ENCODE measurements at places on chromosomes 5 and 9.

DNA sequence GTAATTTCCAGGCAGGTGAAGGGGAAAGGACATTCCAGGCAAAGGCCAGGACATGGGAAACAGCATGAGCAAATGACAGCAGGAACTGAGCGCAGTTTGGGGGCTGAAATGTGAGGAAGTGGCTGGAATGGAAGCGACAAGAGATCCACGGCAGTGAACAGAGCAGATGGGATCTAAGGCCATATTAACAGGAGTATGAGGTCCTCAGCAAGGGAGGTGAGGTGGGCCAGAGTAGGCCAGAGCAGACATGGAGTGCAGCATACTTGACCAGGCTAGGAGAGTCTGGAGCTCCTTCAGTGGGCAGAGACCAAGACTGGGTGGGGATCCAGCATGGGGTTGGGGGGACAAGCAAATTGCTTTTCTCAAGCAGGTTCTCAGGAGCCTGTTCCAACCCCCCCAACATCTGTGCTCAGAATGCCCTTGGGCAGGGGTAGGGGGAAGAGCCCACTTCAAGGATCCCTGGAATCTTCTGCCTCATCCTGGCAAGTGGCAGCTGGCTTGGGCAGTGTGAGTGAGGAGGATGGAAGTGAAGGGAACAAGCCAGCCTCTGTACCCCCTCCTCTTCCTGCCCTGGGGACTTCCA, 34.5 kb downstream of the DAB2IP start:
- no peak for DNase-seq

GRCh38 chr5:1944408-1944807, 61.7 kb upstream of the IRX4 start:
- DNase-seq, result no peak

DNA sequence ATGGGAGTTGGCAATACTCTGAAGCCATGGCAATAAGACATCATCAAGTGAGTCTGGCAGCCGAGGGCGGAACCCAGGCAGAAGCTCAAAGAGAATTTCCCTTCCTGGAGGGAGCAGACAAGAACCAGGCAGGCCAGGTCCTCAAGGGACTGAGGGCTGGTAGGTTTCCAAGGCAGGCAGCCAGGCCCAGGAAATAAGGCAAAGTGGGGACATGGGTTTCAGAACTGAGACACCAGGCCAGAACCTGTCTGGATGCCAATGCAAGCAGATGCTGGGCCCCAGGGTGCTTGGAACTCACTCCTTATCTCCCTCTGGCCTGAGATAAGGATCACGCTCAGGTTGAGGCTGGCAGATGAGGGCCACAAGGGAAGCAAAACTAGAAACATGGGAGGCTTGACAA, 8.9 kb downstream of the TSSK1B start:
- DNase-seq, result no peak

- DNase-seq, result no peak
These were observed 1.6 kb downstream of the UNC13B start for GRCh38 chr9:35163413-35163812.

DNA sequence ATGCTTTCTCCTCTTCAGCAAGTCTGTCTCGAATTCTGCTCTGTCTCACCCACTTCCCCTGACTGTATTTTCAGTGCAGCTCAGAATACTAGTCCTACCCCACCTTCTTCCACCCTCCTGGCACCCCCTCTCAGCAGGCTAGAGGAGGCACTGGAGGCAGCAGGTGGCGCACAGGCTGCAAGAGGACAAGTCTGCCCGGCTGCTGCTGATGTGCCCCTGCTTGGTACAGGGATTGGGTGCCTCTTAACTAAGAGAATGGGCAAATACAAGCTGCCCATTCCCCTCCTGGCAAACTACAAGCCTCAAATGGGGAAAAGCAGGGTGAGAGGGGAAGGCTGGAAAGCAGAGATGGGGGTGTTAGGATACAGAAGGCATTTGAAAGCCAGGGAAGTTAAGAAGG, 5.1 kb downstream of the TLN1 start:
- no peak for DNase-seq

DNA sequence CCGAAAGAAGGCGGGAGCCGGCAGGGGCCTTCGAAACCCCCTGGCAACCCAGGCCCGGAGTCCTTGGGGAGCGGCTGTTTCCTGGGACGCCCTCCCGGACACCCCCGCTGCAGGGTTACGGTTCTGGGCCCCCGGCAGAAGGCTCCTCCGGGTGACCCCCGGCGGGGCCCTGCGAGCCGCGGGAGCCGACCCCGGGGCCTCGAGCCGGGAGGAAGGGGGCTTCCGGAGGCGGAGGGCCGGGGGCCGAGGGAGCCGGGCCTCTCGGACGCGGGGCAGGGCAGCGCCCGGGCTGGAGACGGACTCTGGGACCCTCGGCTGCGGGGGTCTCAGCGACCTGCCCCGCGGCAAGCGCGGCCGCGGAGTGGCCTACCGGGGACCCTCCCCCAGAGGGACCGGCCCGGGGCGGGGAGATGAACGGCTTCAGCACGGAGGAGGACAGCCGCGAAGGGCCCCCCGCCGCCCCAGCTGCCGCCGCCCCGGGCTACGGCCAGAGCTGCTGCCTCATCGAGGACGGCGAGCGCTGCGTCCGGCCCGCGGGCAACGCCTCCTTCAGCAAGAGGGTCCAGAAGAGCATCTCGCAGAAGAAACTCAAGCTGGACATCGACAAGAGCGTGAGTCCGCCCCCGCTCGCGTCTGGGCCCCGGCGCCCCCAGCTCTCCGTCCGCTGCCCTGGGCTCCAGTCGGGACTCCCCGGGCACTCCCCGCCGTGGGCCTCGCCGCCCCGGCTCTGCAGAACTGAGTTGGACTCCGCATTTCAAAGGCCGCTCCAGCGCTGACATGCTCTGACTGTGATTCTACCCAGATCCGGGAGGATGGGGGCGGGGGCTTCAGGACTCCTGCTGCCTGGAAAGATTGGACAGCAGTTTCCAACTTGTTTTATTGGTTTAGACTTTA, 645 bp downstream of the SAP30L start:
- DNase-seq, result peak; percentile 59

DNA sequence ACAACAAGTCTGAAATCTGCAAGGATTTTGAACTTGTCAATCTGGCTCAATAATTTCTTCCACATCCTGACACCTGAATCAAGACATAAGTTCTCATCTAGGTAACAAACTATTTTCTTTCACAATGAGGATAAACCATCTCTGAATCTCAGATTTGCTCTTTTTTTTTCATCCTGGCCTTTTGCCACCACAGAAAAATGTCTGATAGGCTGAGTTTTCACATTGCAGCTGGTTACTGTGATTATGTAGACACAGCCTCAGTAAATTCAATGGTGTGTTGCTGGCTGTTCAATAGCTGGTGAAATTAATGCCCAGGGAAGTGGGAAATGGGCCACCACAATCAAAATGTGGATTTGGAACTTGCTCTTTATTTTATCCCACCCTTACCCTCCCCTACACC, 2.8 kb upstream of the ADRA1B start:
- DNase-seq, result no peak

DNA sequence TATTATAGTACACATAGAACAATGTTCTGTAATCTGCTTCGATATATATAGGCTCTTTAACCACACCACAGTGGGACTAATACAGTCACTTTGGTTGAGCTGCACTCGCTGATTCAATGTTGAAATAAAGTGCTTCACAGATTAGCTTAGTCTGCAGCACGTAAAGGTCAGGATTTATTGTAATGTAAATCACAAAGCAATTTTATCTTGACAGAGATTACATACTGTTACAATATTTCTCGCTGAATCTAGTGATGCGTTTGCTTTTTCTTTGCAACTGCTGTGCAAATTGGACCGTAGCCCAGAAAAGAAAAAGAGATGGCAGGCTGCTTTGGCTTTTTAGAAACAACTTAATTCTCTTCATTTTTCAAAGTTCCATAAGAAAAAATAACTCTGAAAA, 52.9 kb downstream of the CETN3 start:
- no peak for DNase-seq

DNA sequence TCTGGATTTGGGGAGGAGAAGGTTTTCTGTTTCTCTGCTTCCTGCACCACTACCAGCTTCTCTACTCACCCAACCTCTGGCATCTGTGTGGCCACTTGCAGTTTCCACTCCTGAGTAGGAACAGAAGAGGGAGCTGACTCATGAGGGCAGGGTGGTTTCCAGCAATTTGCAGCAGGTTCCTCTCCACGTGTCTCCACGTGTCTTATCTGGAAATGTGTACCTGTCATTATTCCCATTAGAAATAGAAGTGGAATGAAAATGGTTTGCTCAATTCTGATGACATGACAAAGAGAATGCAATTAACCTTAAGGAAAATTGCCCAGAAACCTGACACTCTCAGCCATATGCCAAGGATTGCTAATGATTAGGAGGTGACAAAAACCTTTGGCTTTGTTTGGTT, 33.0 kb downstream of the EGFLAM start:
- DNase-seq, result no peak

DNA sequence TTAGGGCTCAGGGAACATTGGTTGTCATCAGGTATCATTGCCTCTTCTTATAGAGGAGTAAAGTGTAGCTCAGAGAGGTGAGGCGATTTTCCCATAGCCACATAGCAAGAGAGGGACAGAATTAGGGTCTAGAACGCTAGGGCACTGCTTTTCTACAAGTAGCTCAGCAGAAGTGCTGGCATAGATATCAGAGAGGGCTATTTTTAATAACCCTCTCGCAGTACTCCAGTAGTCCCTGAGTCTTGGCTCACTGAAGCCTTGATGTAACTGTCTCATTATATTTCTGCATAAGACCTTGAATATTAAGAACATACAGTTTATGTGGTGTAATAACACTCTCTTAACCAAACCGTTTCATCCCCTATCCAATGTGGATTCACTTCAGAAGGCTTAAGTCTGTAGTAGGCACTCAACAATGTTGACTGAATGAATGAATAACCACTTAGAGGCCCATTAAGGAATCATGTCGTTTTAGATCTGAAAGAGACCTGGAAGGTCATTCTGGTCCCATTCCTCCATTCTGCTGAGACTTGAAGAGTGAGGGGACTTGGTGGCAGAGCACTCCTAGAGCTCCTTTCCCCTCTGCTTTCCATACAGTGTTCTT, 4.7 kb upstream of the FRMPD1 start:
- DNase-seq, result no peak

GRCh38 chr5:64790210-64790609, 21.5 kb downstream of the CWC27 start:
- no peak for DNase-seq

GRCh38 chr5:172353846-172354245, 70.3 kb upstream of the UBTD2 start:
- DNase-seq, result no peak

GRCh38 chr5:123937230-123937629, 425.3 kb downstream of the CSNK1G3 start:
- no peak for DNase-seq

DNA sequence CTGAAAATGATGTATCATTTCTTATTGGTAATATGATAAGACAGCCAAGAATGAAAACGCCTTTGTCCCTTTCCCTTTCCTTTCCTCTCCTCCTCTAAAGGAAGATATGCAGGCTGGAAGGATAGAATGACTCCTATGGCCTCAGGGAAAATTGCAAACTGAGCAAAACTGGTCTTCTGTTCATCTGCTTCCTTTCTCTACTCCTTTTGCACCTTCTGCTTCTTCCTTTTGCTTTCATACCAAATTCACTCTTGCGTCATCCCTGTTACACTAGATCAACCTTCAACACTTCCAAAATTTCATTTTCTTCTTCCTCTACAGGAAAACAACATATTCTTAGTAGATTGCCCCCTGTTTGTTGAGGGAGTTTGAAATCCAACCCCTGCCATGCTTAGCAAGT, 234.1 kb downstream of the ADAMTS6 start:
- no peak for DNase-seq

DNA sequence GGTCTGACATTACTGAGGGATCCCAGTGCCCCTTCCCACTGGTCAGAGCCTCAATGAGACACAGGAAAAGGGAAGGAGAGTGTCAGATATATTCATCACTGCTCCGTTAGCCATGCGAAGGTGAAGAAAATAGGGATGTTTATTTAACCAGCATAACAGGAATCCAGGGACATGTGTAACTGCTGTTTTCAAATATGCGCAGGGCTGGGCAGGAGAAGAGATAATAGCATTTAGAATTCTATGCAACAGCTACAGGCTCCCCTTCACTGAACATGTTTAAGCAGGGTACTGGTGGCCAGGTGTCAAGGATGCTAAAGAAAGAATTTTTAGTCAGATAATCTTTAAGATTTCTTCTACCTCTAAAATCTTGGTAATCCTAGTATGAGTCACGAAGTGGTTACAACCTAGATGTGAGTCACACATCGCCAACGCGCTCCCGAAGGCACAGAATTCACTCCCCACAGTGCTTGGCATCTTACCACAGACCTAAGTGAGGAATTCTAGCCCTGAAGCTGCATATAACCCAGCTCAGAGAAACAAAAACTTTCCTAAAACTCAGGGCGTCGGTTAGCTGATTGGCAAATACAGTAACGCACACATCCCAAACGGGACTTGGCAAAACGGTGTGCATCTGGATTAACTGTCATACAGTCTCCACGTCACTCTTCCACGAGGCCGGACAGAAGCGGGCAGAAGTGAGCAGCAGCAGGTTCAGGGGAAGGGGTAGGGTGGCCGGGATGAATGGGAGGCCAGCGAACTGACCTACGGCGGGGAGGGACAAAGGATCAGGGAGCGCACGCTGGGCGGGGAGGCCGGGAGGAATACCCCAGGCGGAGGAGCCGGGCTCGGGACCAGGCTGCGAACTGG, 1.1 kb downstream of the CTNNAL1 start:
- peak; percentile 41 for DNase-seq

GRCh38 chr9:133526721-133527321, 2.1 kb upstream of the MYMK start:
- DNase-seq, result no peak

DNA sequence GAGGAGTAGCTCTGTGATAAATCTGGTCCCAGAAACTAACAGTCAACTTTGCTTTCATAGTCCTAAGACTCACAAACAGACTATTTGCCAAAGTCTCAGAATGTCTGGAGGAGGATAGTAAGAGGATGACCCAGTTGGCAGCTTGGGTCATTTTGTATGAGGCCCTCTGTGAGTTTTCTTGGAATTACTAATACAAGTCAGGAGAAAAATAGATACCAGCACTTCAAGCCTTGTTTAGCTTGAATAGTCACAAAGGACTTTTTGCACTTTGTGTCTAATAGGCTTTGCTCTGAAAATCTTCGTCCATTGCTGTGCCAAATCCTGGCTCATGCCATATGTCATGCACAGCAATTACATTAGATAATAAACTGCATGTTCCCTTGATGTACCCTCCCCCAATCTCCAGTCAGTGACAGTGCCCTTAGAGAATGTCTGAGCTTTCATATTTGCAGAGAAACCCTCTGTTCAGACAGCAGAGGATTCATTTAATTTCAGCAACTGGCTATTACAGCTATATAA, 612.8 kb downstream of the CSNK1G3 start:
- DNase-seq, result no peak

- DNase-seq, result no peak
These were observed 130.7 kb downstream of the SV2C start for GRCh38 chr5:76213858-76214257.

DNA sequence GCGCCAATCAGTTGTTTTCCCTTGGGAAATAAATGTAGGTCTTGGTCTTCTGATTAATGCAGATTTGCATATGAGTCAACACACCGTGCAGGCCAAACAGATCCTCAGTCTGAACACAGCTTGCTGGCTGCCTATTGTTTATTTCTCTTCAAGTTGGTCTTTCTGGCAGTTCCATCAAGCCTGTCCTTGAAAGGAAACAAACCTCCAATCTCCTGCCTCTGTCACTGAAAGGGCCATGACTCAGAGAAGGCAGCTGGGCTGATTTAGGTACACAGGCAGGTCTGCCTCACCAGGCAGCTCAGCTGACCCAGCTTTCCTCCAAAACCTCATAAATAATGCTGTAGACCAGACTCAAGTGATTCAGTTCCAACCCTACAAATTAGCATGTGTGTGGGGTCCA, 175.9 kb downstream of the MAN2A1 start:
- no peak for DNase-seq

GRCh38 chr5:179596421-179596820, 27.1 kb downstream of the HNRNPH1 start:
- no peak for DNase-seq

- DNase-seq, result no peak
These were observed 2.9 kb downstream of the AGPAT2 start for GRCh38 chr9:136684339-136684738.

All from GM10248 (cell line).